MV-4-11 (cell line): ENCODE measurements at places on chromosomes 3 and 15.

- no peak for DNase-seq
Measured at GRCh38 chr15:67130673-67131601, 65.5 kb downstream of the SMAD3 start.

GRCh38 chr3:81726735-81727134 lies 34.7 kb downstream of the GBE1 start:
- DNase-seq = no peak

DNA sequence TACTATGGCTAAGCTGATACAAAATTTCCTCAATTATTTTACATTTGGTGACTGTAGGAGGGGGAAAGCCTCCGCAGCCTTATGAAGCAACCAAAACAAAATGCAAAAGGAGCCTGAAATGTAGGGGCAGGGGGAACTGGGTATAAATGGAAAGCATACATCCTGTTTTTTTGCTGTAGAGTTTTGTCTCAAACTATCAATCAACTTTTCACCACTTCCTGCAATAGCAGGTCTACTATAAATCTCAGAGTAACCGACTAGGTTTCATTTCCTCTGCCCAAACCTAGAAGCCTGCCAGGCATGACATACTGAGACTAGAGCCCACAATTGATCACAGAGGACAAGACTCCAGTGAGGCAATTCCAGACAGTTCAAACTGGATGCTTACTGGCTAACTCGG lies 91.3 kb downstream of the SHQ1 start:
- DNase-seq = peak; percentile 99

DNA sequence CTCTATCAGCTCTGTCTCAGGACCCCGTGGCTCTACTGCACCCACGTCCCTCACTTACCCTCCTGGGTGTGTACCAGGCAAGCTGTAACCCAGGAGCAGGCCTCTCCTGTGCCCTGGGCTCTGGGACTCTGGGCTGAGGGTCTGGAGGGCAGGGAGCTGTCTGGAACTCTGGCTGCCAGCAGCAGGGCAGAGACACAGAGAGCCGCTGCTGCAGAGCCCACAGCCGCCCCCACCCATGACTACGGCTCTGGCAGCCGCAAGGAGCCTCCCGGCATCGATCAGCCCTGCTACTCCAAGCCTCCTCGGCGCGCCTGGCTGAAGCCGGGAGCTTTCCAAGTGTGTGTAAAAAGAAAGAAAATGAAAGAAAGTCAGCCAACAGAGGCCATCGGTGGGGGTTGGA lies 103.7 kb upstream of the ATP2B2 start:
- DNase-seq = no peak

- DNase-seq = no peak
Measured at GRCh38 chr3:151859905-151860304, 13.5 kb upstream of the SUCNR1 start.

GRCh38 chr3:192817506-192817905 lies 90.2 kb upstream of the FGF12 start:
- DNase-seq = no peak

- DNase-seq = no peak
Measured at GRCh38 chr15:31329640-31330010, 3.0 kb downstream of the KLF13 start.

GRCh38 chr15:58898150-58898680 lies 35.3 kb downstream of the SLTM start:
- DNase-seq = no peak

- no peak for DNase-seq
Measured at GRCh38 chr3:123285479-123285878, 83.7 kb downstream of the SEC22A start.

- DNase-seq = no peak
Measured at GRCh38 chr3:194286375-194287146, 64.6 kb downstream of the CPN2 start.

DNA sequence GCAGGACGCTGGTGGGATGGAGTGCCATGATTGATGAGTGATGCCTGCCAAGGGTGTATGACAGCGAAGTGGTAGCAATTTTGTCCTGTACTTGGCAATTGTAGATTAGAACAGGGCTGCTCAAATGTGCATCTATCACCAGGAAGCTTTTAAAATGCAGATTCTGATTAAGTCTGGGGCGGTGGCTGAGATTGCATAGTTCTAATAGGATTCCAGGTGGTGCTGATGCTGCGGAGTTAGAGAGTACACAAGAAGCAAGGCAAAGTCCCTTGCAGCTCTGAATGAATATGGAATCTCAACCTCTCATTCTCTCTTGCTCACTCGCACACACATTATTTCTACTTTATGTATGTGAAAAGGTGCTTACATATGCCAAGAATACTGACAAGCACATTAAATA lies 670.4 kb downstream of the FHIT start:
- no peak for DNase-seq

DNA sequence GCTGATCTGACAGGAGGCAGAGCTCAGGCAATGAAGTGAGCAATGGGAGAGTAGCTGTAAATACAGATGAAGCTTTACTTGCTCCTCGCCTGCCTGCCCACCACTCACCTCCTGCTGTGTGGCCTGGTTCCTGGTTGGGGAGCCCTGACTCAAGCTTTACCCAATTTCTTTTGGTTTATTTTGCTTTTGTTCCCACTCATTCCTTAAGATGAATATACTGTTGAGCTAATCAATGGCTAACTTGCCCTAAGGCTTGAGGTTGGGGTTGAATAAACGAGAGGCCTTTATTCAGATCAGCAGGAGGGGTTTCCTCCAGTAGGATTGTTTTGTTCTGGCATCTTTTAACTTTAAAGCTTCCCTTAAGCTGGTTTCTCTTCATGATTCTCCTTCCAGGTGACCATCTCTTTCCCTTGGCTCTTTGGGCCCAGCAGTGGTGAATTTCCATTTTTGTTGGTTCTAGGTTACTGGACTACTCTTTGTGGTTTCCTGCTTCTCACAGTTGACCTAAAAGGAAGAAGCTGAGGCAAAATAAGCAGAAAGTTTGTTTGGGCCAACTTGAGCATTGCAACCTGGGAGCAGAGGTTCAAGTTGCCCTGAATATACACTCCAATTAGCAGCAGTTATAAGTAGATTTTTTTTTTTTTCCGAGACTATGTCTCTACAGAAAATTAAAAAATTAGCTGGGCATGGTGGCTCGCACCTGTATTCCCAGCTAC lies 44.4 kb downstream of the STARD9 start:
- no peak for DNase-seq

GRCh38 chr3:141181196-141181595 lies 50.4 kb upstream of the PXYLP1 start:
- DNase-seq = no peak

DNA sequence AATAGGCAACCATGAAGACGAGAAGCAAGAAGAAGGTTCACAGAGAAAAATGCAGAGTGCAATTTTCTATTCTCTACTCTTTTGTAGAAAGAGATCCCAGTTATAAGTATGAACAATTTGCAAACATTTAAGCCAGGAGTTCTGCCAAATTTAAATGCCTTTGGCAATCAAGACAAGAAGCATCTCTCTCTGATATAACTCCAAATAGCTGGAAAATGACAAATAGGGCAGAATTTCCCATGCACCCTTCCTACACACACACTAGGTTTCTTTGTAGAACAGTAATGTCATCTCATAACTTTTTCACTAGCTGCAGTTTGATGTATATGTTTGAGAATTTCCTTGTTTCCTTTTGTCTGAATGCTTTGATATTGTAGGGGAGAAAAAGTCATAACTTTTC lies 333.5 kb upstream of the AZI2 start:
- DNase-seq = no peak

DNA sequence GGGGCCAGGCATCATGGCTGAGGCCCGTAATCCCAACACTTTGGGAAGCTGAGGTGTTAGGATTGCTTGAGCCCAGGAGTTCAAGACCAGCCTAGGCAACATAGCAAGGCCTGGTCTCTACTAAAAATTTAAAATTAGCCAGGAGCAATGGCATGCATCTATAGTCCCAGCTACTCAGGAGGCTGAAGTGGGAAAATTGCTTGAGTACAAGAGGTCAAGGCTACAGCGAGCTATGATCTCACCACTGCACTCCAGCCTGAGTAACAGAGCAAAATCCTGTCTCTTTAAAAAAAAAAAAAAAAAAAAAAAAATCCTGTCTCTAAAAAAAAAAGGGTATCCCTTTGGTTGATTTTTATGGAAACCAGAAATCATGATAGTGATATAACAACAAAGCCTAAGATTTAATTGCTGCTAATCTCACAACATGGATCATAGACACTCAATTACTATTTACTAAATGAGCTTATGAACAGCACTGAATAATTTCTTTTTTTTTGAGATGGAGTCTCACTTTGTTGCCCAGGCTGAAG lies 12.1 kb downstream of the PCLAF start:
- DNase-seq = no peak

GRCh38 chr3:126212620-126213378 lies 32.4 kb upstream of the ALDH1L1 start:
- DNase-seq = no peak

- no peak for DNase-seq
Measured at GRCh38 chr3:52784021-52784621, 6.7 kb downstream of the ITIH1 start.

- peak; percentile 93 for DNase-seq
Measured at GRCh38 chr15:25850154-25851111, 12.7 kb downstream of the ATP10A start.

GRCh38 chr15:38690216-38690615 lies 125.6 kb upstream of the RASGRP1 start:
- DNase-seq = no peak

- DNase-seq = no peak
Measured at GRCh38 chr3:184631472-184631861, 69.9 kb downstream of the EPHB3 start.

DNA sequence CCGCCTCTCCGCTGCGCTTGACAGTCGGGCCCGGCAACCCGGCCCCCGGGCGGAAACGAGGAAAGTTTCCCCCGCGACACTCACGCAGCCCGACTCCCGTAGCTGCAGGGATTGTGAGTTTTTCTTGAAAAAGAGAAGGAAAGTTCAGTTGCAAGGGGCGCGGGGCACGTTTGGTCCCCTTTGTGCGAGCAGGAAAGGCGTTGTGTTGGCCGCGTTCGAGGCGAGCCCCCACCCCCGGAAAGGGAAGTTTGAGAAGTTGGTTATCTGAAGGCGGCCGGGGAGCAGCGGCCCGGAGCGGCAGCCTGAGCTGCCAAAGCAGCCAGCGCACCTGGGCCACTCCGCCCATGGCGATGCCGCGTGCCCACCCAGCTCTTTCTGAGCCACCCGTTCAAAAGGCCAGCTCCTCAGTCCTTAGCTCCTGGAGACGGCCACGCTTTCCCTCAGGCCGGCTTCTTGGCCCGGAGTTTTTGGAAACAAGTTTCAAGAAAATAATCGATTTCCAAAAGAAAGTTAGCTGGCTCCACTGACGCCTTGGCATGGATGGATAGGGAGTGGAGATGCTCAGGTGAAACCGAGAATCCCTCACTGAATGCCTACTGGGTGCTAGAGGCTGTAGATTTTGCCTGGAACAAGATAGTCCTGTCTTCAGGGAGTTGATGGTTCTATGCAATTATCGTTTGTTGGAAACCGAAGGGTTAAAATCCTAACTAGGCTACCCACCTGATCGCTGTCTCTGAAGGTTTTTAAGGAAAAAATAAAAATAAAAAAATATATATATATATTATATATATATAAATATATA lies 832 bp downstream of the TGFBR2 start:
- peak; percentile 43 for DNase-seq

DNA sequence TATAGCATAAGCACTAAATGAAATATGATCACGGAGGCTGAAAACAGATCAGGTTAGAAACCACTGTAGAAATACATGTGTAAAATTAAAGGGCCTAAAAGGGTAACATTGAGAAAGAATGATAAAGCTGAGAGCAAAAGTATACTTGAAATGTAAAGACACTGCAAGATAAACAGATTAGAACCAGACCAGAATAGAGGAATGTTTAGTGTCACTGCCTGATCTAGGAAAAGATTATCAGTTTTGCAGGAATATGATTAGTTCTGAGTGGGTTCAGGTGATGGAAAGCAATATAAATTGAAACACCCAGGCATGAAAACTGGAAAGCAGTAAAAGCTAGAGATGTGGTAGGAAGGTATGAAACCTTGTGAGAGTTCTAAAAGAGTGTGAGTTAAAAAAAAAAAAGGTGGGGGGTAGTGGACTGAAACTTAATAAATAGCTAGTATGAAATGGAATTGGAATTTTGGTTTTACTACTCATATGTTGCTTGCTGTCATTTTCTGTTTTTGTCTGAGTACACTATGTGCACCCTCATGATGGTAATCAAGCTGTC lies 16.0 kb upstream of the C3orf38 start:
- DNase-seq = no peak

- peak; percentile 93 for DNase-seq
Measured at GRCh38 chr3:148748283-148748682, 50.6 kb downstream of the AGTR1 start.

- no peak for DNase-seq
Measured at GRCh38 chr3:169400874-169401273, 262.6 kb downstream of the MECOM start.

DNA sequence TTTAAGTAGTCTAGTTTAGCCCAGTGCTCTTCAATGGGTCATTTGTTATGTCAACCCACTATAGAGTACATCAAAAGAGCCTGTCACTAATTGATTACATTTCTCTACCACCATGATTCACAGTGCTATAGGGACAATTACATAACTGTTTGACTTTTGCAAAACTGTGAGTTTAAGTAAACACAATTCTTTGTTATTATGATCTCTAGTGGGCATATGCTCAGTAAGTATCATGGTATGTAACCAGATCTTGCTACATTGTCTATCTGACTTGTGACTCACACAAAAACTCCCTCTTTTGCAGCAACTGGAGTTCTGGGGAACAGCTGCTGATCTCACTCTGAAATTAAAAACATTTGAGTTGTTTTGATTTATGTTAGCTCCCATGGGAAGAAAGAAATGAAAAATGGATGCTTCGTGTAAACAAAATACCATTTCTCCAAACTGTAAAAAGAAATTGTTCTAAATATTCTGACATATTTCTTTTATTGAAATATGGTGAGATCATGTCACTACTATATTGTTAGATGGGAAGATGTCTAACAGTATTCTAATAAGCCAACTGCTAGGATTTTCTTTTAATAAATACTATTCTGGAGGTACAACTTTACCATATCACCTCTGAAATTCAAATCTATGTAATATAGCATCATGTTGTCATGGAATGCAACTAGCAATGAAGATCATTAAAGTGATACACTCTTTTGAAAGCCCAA lies 470.4 kb downstream of the ROBO1 start:
- no peak for DNase-seq

DNA sequence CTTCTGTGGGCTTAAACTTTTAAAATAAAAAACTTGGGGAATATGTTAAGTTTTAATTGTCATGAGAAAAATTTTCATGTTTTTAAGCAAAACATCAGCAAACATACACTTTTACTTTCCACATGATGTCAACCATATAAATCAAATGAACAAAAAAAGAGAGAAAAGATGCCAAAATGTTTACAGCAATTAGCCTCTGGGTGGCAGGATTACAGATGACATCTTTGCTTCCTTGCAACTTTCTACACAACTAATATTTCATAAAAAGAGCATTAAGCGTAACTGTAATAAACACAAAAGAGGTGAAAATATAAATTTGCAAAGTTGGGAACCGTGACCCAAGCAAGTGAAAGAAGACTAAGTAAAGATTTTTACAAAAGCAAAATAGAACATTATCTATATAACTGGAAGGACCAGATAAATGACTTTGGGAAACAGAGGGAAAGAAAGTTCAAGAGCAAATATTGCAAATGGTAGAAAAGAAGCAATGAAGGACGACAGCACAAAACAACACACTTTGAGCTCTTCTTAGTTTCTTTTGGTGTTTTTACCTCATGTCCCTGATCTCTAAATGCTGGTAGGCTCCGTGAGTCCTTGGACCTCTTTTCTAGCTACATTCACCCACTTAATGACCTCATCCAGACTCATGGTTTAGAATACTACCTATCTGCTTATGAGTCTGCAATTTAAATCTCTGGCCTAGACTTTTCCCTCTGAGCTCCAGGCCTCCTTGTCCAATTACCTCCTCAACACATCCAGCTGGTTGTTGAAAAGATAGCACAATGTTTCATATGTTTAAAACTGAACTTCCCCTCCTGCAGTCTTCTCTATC lies 9.4 kb downstream of the TP53BP1 start:
- DNase-seq = peak; percentile 29
